ENCODE measurements at places on chromosomes 3 and 15.
A peak's percentile ranks its signal among the peaks of the same experiment; 100 is the strongest.

DNA sequence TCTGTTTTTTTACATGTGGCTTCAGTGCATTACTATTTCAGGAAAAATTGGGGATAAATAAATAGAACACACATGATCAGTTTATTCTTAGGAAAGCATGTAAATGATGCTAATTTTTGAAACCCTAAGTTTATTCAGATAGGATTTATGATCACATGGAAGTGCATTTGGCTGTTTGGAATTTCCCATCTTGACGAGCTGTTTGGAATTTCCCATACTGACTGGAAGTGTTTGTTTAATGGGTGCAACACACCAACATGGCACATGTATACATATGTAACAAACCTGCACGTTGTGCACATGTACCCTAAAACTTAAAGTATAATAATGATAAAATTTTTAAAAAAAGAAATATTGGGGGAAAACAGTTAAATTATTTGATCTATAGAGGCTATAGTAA lies 79.5 kb downstream of the COL6A6 start:
- no peak for DNase-seq

DNA sequence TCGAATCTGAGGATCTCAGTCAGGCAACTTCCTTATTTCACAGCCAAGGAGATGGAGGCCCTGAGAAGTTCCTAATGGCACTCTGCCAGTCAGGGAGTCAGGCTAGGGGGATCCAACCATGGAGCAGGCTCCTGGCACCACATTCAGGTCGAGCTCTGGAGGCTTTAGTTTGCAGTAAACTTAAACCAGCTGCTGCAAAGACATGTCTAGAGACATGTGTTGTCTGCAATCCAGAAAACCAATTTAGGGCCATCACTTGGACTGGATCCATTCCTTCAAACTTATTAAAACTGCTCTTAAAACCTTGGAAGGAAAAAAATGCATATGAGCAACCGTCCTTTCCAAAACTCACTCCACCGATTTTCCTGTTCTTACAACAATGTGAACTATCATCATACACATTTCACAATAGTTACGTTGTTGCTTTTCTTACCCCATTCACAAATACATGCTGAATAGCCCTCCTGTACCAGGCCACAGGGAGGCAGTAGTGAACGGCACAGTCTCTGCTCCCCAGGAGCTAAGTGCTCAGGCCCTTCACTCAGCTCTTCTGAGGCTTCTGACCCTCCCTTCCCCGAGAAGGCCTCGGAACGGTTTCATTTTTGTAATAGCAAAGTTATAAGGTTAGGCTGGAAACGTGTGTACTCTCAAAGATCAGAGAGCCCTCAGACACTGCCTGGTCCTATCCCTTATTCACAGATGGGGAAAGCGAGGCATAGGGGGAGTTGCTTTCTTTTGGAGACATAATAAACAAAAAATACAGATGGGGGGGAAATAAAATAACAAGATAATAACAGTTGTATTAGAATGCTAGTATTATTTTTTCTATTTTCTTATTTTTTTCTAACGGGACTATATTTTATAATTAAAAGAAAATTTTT lies 20.1 kb downstream of the RFT1 start:
- no peak for DNase-seq

DNA sequence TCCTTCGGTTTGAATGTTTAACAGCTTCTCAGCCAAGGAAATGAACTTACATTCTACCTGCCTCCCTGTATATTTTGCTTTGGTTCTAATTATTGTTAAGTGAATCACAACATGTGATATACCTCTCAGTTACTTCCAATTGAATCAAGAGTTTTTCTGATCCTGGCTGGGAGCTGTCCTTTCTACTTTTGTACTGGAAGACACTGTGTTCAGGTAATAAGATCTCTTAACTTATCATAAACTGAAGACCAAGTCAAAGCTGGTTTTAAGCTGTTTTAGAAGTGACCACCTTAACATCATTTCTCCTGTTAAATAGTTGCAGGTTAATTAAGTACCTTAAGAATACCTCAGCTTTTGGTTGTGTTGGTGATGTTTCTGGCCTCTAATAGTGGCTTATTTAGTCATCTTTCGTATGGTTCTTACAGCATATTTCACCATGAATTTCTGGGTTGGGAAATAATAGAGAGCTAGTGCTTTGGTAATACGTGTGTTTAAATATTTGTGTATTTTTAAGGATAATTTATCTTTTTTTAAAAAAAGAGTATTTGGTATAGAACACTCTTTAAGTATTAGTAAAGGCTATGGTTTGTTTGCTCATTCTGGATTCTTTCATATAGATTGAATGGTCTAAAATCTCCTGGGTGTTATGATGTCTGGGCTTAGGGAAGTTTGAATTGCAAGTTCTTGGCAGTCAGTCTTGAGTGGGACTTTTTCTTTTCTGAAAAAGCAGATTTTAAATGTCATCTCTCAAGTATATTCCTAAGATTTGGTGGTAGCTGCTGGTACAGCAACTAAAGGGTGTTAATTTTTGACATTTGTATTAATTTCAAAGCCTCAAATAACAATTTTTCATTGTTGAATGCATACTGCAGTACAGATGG lies 1.6 kb downstream of the RAB8B start:
- no peak for DNase-seq

GRCh38 chr15:93823971-93824913 lies 407.1 kb upstream of the MCTP2 start:
- DNase-seq: no peak

DNA sequence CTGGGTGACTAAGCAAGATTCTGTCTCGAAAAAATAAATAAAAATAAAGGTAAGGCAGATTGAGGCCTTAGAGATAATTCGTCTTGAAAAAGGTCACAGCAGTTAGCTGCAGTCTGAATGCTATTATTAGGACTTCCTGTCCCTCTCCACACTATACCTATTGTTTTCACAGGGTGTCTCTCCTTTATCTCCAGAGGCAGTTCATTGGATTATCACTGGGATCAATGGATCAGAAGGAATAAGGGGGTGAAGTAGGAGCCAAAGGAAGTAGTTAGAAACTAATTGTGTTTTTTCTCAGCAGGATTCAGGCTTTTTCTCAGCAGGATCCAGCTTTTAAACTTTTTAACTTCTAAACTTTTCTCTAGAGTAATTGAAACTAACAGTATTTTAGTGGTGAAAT lies 326.9 kb downstream of the IL5RA start:
- no peak for DNase-seq

GRCh38 chr3:123092243-123092642 lies 25.4 kb downstream of the PDIA5 start:
- no peak for DNase-seq

DNA sequence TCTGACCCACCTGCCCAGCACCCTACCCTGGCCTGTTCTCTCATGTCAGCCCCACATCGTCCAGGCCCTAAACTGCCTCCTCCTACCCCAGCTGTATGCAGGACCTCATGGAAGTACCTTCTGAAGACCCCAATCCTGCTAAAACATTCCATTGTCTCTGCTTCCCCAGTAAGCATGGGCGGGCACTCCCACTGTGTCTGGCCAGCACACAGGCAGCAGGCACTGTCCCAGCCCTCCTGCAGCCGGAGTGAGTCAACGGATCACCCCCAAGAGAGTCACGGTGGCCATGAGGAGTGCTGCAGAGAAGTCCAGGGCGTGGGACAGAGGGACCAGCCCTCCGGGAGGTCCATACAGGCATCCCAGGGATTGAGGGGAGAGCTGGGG lies 36.4 kb upstream of the SLCO2A1 start:
- no peak for DNase-seq

GRCh38 chr3:110261141-110261540 lies 810.5 kb upstream of the NECTIN3 start:
- no peak for DNase-seq

- DNase-seq: no peak
These were observed 55.0 kb upstream of the NMNAT3 start for GRCh38 chr3:139732729-139733128.

GRCh38 chr15:59688423-59688781 lies 718 bp downstream of the BNIP2 start:
- DNase-seq: no peak

DNA sequence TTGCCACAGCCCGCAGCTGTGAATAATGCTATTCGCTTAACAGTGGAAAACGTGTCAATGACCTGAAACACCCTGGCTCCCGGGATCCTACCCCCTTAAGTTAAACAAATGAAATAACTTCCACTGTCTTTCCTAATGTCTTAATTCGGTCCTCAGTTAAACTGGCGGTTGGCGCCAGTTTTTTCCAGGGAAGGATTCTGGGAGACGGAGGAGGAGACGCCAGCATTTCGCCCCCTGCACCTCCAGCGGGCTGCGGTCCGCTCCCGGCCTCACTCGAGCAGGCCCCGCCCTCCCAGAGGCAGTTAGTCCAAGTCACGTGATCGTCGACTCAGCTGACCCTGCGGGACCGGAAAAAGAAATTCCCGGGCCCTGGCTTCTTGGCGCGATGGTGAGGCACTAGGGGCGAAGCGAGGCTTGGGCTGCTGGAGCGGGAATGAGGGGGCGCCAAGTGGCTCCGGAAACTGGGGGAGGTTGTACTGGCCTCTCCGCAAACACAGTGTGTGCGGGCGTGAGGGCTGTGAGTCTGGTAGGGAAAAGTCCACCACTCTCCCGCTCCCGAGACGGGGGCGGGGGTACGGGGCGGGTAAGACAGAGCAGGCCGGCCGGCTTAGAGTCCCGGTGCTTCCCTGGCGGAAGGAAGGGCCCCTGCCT lies at the start of gene COMMD4:
COMMD4 (plus strand) TSS at position 359 of the 651 bp plus-strand sequence; CDS start at position 386, 27 bp downstream.
- peak; percentile 68 for DNase-seq

DNA sequence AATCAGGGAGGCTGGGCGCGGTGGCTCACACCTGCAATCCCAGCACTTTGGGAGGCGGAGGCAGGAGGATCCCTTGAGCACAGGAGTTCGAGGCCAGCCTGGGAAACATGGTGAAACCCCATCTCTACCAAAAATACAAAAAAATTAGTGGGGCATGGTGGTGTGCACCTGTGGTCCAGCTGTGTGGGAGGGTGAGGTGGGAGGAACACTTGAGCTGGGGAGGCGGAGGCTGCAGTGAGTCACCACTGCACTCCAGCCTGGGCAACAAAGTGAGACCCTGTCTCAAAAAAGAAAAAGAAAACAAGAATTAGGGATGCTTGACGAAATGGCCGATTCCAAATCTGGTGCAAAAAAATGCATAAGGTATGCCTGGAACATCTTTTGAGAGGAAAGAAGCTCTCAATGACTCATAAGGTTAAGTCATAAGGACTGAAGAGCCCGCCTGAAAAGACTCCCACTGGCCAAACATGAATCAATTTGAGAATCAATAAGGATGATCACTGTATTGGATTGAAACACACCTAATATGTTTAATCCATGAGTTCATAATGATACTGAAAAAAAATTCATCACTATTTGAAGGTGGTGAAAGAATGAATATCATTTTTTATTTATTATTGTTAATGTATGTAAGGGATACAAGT lies 27.7 kb downstream of the BLM start:
- no peak for DNase-seq

All from substantia nigra (tissue), 51 donors.